ENCODE measurements at places on chromosomes 7 and 10.

- no peak for DNase-seq
Observed at GRCh38 chr10:68249297-68249696, 17.4 kb upstream of the ATOH7 start.

DNA sequence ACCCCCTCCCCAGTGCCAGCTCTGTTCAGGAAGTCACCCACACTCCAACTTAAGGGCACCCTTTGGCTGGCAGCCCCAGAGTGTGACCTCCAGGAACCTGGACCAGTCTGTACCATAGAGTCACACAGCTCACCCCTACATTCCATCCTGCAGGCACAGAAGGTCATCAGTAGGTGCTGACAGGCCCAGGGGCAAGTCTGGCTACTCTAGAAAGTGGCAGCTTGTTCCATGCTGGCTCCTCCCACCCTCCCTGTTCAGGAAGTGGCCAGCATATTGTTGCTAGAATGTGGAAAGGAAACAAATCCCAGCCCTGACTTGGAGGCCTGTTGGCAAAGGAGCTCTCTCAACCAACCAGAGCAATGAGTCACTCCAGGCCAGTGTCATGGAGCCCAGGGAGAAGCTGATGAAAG lies 3.2 kb upstream of the NCOA4 start:
- no peak for DNase-seq

GRCh38 chr10:7090529-7090928 lies 320.3 kb downstream of the SFMBT2 start:
- no peak for DNase-seq

- peak; percentile 23 for DNase-seq
Observed at GRCh38 chr10:31745612-31746376, 182.8 kb downstream of the ARHGAP12 start.

DNA sequence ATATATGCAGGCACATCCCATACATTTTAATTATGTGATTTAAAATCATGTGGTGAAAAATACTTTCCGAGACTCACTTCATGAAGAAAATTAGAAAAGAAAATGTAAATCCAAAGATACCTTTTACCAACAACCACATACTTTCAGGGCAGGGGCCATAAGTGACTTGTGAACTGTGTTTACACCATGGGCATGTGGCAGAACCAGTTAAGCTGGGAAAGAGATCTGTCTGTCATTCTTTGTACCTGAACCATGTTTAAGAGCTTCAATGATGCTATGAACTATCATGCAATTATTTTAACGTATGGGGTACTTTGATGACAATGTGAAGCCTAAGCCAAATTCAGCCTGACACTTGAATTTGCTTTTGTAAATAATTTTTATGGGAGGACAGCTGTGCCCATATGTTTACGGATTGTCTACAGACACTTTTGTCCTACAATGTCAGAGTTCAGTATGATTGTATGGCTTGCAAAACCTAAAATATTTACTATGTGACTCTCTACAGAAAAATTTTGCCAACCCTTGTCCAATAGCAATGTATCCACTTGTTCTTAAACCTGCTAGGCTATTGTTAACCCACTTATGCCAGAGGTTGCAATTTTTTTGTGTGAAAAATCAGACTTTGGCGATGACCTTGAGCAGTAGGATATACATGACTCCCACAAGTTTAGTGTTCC lies 654.6 kb downstream of the TNS3 start:
- no peak for DNase-seq

GRCh38 chr10:61262486-61263261 lies 190.5 kb downstream of the TMEM26 start:
- no peak for DNase-seq

GRCh38 chr10:122821808-122822207 lies 23.8 kb downstream of the CUZD1 start:
- DNase-seq = no peak

GRCh38 chr7:4108951-4109350 lies 573.1 kb upstream of the FOXK1 start:
- no peak for DNase-seq

GRCh38 chr7:27277628-27278027 lies 35.0 kb downstream of the EVX1 start:
- DNase-seq = no peak

DNA sequence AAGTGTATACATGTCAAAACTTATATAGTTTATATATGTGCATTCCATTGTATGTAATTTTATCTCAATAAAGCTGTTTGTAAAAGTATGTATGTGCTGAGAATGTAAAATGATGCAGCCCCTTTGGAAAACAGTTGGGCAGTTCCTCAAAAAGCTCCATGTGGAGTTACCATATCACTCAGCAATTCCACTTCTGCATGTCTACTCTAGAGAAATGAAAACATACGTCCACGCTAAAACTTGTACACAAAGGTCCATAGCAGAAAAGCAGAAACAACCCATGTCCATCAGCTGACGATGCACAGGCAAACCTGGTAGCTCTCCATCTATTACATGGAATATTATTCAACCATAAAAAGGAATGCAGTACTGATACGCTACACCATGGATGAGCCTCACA lies 8.3 kb upstream of the RGS10 start:
- no peak for DNase-seq

DNA sequence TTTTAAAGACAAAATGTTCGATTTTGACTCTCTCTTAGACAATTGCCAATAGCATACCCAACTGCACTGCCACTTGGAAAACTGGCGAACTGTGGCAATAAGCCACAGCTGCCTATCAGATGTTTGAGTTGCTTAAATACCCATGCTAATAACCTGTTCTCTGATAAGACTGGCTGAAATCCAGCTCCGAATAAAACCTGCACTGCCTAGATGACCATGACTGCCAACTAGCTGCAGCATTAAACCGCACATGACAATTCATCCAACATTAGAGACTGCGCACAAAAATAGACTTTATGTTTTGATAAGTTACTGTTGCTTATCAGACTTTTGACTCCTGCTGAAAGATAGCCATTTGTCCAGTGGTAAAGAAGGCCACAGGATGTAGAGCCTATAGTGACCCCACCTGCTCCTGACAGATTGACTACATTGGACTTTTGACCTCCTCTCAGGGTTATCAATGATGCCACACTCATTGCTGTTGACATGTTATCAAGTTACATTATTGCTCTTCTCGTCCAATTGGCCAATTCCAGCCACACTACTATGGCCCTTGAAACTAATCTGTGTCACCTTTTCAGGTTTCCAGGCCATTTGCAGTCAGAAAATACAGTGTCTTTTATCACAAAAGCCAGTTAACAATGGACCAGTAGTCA lies 299.0 kb downstream of the HGF start:
- DNase-seq = no peak

GRCh38 chr10:119100434-119101238 lies 3.3 kb upstream of the DENND10 start:
- DNase-seq = no peak

DNA sequence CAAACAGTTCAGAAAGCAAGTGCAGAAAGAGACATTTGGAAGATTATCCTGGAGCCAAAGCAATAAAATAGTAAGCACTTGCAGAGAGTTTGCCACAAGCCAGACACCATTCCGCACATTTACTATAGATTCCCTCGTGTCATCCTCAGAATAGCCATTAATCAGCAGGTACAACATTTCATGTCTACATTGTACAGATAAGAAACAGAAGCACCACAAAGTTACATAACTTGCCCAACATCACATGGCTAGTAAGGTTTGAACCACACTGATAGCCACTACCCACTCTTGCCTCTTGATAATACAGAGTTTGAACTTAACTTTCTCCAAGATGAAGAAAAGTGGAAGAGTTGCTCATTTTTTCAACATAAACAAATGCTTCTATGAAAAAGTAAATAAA lies 40.6 kb upstream of the GHITM start:
- DNase-seq = no peak

GRCh38 chr10:64394744-64395143 lies 873.5 kb downstream of the REEP3 start:
- DNase-seq = no peak

DNA sequence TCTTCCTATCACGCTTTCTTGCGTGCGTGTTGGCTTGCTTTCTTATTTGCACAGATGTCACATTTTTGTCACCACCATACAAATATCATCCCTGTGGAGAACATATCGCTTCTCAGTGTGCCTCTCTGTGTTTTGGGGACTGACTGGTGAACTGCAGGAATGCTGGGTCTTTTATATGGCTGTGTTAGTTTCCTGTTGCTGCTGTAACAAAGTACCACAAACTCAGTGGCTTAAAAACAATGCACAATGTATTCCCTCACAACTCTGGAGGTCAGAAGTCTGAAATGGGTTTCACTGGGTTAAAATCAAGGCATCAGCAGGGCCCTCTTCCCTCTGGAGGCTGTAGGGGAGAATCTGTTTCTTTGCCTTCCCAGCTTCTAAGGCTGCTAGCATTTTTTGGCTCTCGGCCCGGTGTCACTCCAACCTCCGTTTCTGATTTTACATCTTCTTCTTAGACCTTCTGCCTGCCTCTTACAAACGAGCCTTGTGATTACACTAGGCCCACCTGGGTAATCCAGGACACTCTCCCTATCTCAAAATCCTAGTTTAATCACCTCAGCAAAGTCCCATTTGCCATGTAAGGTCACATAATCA lies 82.0 kb downstream of the LRMDA start:
- DNase-seq = no peak

- no peak for DNase-seq
Observed at GRCh38 chr10:1672001-1672781, 65.1 kb downstream of the ADARB2 start.

GRCh38 chr7:23117841-23118240 lies 12.3 kb downstream of the KLHL7 start:
- no peak for DNase-seq

DNA sequence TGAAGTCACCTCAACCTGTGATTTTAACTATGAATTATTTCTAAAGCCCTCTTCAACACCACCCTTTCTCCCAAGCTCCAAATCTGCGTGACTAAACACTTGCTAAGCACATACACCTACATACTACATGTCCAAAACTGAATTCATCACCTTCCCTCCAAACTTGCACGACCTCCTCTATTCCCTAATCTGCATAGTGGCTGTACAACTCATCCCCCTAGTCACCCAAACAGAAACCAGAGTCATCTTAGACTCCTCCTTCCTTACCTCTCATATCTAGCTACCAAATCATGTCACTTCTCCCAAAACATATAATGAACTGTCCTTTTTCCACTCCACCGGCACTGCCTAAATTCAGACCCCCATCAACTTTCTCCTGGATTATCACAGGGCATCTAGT lies 16.2 kb downstream of the ARHGAP21 start:
- DNase-seq = no peak

- no peak for DNase-seq
Observed at GRCh38 chr7:40301486-40302068, 166.8 kb downstream of the SUGCT start.

DNA sequence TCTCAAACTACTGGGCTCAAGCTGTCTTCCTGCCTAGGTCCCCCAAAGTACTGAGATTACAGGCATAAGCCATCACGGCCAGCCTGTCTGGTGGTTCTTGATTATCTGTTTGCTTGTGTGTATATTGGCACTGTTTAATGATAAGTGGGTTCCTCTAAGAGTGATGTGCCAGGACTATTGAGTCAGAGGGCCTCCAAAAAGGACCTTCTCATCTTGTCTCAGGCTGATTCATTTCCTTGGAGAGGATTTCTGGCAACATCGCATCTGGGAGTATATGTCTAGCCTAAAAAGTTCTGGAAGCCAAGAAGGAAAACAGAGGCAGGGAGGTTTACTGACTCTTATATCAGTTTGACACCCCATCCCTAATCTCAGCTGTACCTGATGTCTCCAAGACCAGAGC lies 27.1 kb upstream of the AKAP9 start:
- no peak for DNase-seq

All from activated CD4-positive, alpha-beta T cell treated with anti-CD3 and anti-CD28 coated beads, Interleukin-2, amount 50 U/mL, for 4 hours (primary cell).